ENCODE measurements at places on chromosomes 5 and 9. TPM values are rescaled to one million over a fixed set of nuclear protein-coding genes. Genes with fewer than 3 reads are reported as not detected.

CNOT6 gene
- 34.4 TPM for total RNA-seq

GRCh38 chr9:119291554-119291953 is 77.7 kb downstream of the BRINP1 start:
- H3K4me1 ChIP-seq, result no peaks in the 10 kb centered on the region
- no peak overlapping the region for H3K4me3 ChIP-seq
- DNase-seq, result no peak

- no peak overlapping the region for H3K4me3 ChIP-seq
- peaks cover 5% of the 10 kb centered on the region for H3K27me3 ChIP-seq
- DNase-seq, result peak; percentile 22
- H3K27ac ChIP-seq, result no peak overlapping the region
- H3K4me1 ChIP-seq, result no peaks in the 10 kb centered on the region
Measured at GRCh38 chr9:137320555-137321384, 18.7 kb upstream of the NRARP start.

UBE2R2 gene
- 49.5 TPM for total RNA-seq

SLC36A3 gene
- not detected for total RNA-seq

SLC36A2 gene
- not detected for total RNA-seq

GRCh38 chr5:42587096-42587723 is 164.0 kb downstream of the GHR start:
- no peak for DNase-seq
- no peaks in the 10 kb centered on the region for H3K4me1 ChIP-seq
- H3K27me3 ChIP-seq, result peaks cover 15% of the 10 kb centered on the region
- H3K36me3 ChIP-seq, result no peaks in the 10 kb centered on the region
- no peak overlapping the region for H3K4me3 ChIP-seq

DNA sequence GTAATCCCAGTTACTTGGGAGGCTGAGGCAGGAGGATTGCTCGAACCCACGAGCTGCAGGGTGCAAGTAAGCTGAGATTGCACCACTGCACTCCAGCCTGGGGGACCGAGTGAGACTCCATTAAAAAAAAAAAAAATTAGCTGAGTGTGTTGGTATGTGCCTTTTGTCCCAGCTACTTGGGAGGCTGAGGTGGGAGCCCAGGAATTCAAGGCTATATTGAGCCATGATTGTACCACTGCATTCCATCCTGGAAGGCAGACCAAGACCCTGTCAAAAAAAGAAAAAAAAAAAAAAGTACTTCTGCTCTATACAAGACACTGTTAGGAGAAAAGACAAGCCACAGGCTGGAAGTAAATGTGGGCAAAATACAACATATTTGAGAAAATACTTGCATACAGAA is 68.5 kb upstream of the FBXW11 start:
- DNase-seq, result no peak
- H3K4me1 ChIP-seq, result peaks cover 29% of the 10 kb centered on the region
- H3K27ac ChIP-seq, result no peak overlapping the region
- H3K36me3 ChIP-seq, result peaks cover 50% of the 10 kb centered on the region

- DNase-seq, result no peak
- H3K27ac ChIP-seq, result peak overlapping the region; percentile 58
- H3K27me3 ChIP-seq, result no peaks in the 10 kb centered on the region
Measured at GRCh38 chr5:81718300-81718699, 32.6 kb downstream of the SSBP2 start.

DNA sequence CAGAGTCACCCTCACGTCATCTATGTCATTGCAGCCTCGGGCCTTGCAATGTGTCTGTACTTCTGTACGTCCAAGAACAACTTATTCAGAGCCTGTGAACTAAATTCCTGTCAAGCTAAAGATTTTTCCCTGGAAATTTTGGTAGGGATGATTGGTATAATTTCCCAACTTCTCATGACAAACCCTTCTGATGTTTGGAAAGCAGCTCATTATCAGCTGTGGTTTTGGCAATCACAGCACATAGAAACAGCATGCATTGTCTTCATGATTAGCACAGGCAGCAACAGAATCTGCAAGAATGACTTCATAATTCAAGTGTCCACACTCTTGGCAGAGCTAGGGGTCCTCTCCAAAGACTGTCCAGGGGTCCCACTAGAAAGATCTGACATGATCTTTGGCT is 49.5 kb downstream of the APBA1 start:
- no peak overlapping the region for H3K27ac ChIP-seq
- H3K4me3 ChIP-seq, result no peak overlapping the region
- peaks cover 11% of the 10 kb centered on the region for H3K27me3 ChIP-seq
- H3K36me3 ChIP-seq, result no peaks in the 10 kb centered on the region
- DNase-seq, result no peak

DNA sequence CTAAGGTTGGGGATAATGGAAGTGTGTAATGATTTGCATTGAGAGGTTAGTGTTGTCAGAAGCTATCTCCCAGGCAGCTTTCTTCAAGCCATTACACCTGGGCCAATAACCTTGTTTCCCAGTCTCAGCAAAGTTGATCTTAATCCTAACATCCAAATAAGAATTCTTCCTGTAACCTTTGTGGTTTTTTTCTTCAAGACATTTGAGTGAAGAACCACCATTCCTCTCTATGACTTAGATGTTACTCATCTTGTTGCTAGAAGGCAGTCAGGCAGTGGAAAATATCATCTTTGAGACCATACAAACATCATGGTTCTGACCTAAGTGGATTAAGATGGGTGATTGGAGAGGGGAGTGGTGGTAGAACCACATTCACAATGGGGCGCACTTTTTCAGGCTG is 103.5 kb downstream of the NDUFAF2 start:
- H3K36me3 ChIP-seq, result peaks cover 13% of the 10 kb centered on the region
- DNase-seq, result no peak
- H3K4me1 ChIP-seq, result peaks cover 13% of the 10 kb centered on the region

PDE6A gene
- not detected for total RNA-seq

DNA sequence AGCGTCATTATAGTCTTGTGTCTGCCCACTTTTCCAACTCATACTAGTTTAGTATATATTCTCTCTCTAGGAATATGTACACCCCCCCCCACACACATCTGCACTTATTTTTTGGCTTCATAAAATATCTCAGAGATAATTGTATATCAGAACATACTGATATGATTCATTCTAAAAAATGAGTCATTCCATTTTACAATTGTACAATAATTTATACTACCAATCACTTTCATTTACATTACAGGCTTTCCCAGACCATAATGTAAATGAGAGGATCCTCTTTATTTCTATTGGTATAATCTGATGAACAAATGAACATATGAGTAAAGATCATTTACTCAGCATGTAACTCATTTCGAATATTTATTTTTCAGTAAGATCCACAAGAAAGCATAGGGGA is 1842.9 kb upstream of the C9orf72 start:
- DNase-seq, result no peak
- no peaks in the 10 kb centered on the region for H3K36me3 ChIP-seq
- H3K4me1 ChIP-seq, result no peaks in the 10 kb centered on the region
- H3K27me3 ChIP-seq, result no peaks in the 10 kb centered on the region

- H3K4me3 ChIP-seq, result no peak overlapping the region
- H3K27ac ChIP-seq, result peak overlapping the region; percentile 65
- DNase-seq, result peak; percentile 13
- H3K36me3 ChIP-seq, result peaks cover 58% of the 10 kb centered on the region
- H3K4me1 ChIP-seq, result peaks cover 48% of the 10 kb centered on the region
Measured at GRCh38 chr5:446883-447263, 3.9 kb downstream of the EXOC3 start.
